ENCODE measurements at places on chromosomes 4 and X.

GRCh38 chr4:52822972-52823701, 39.0 kb upstream of the RASL11B start:
- DNase-seq: no peak

DNA sequence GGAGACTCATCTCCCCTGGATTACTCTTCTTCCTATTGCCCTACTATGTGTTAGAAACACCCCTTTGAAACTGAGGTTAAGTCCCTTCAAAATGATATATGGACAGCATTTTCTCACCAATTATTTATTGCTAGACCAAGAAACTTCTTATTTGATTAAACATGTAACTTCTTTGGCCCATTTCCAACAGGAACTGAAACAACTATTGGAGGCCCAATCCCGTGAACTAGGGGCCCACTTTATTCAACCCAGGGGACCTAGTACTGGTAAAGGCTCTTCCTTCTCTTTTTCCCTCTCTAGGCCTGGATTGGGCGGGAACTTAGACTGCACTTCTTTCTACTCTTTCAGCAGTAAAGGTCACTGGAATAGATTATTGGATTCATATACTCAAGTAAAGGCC, 16.7 kb upstream of the COL25A1 start:
- DNase-seq: no peak

- DNase-seq: no peak
These were observed 607.5 kb downstream of the PACRGL start for GRCh38 chr4:21307709-21308108.

- no peak for DNase-seq
These were observed 128.1 kb downstream of the SORBS2 start for GRCh38 chr4:185683896-185684295.

GRCh38 chr4:16667464-16667863, 231.0 kb downstream of the LDB2 start:
- DNase-seq: no peak

DNA sequence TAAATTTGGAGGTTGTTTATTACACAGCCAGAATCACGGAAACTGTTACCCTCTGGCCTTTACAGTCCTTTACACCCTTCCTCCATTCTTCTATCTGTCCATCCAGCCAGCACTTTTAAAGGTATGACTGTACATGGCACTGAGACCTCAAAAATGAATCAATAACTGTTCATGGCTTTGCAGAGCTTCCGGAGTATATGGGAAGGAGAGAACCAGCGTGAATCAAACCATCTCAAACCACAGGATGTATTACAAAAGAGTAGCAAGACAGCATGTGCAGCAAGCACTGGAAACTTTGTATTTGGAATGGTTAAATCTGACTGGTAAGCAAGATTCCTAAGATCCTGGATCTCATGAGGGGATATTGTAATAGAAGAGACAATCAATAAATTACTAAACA, 228.5 kb upstream of the CASK start:
- no peak for DNase-seq

DNA sequence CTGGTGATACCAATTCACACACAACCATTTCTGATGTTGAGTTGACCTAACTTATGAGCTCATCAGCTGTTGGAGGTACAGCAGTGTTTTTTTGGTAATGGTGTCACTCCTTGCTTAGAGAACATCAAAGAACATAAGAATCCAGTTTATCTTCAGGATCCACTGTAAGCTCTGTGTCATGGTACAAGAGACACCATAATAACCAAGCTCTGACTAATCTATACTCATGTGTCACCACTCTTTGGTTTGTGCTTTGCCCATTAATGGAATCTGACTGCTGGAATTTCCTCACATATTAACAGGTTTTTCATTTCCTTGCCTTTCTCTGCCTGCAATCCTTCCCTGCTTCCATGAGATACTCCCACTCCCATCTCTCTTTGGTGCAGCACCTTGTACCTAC, 735.1 kb upstream of the LCORL start:
- no peak for DNase-seq

GRCh38 chr4:181140037-181140603, 1103.1 kb upstream of the TENM3 start:
- DNase-seq: no peak

- DNase-seq: no peak
These were observed 10.3 kb downstream of the GUCY1B1 start for GRCh38 chr4:155769090-155769489.

GRCh38 chrX:10773318-10773717, 152.9 kb upstream of the MID1 start:
- DNase-seq: no peak

DNA sequence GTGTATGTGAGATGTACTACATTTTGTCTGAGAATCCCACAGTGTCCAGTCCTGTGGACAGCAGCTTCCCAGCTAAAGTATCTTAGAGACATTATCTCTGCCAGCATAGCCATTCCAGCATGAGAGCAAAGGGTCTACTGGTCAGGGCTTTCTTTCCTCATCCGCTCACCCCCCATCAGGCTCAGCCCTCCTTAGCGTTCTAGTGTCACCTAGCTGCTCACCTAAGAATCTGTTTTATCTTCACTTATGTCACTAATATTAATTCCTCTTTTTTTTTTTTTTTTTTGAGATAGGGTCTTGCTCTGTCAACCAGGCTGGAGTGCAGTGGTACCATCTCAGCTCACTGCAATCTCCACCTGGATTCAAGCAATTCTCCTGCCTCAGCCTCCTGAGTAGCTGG, 15.6 kb downstream of the RUFY3 start:
- no peak for DNase-seq

- no peak for DNase-seq
These were observed 147.2 kb upstream of the MBNL3 start for GRCh38 chrX:132636080-132636479.

DNA sequence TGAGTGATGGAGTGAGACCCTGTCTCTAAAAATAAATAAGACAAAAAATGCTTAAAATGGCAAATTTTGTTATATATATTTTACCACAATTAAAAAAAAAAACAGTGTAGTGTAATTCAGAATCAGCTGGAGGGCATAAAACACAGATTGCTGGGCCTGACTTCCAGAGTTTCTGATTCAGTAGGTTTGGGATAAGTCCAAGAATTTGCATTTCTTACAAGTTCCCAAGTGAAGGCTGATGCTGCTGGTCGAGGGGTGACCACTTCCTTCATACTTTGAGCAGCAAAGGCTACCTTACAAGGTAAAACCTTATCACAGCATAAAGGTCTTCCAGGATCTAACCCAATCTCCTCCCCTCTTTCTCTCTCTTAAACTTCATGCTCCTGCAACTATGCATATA, 40.7 kb downstream of the KLHL8 start:
- DNase-seq: no peak

DNA sequence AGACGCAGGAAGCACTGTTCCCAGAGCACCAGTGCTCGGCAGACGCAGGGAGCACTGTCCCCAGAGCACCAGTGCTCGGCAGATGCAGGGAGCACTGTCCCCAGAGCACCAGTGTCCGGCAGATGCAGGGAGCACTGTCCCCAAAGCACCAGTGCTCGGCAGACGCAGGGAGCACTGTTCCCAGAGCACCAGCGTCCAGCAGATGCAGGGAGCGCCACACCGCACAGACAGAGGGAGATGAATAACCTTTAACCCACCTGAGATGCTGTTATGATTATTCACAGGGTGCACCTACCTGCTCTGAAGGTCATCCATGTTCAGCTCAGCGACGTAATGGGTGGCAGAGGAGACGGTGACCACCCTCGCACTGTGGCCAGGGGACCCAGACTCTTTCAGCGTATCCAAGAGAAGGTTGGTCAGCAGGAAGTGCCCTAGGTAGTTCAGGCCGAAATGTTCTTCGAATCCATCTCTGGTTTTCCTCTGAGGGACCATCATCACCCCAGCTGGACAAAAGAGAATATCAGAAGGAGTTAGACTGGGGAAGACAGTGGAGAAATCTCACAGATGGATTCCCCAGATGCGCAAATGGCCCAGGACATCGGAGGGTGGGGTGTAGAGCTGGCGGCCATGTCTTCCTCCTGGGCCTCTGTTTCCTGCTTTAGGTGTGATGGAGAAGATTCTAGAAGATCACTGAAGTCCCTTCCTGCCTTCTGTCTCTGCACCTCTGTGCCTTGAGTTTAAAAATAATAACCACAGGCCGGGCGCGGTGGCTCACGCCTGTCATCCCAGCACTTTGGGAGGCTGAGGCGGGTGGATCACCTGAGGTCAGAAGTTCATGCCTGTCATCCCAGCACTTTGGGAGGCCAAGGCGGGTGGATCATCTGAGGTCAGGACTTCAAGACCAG, 234.1 kb downstream of the DHRSX start:
- DNase-seq: no peak

Measured in stimulated activated CD8-positive, alpha-beta memory T cell treated with anti-CD3 and anti-CD28 coated beads, Interleukin-7, amount 100 ng/mL, for 24 hours (primary cell).